ENCODE measurements at places on chromosomes 5 and 9.

GRCh38 chr9:97629156-97629555 lies 4.0 kb downstream of the TSTD2 start:
- no peak for DNase-seq

DNA sequence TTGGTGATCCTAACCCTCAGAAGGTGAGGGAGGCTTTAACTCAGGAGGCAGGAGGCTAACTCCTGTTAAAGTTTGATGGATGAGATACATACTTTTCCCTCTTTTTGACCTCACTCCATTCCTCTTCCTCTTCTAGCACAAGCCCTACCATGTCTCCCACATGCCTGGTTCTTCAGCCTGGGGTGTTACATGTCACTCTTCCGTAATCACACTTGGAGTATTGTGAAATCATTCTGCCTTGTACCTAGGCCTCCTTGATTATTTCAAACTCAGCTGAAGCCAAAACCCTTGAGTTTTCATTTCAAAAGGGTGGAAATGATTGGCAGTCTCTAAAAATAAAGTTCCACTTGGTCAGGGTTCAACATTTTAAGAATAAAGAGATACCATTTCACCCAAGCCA lies 1.8 kb downstream of the PLAC8L1 start:
- DNase-seq, result no peak

- DNase-seq, result no peak
Measured at GRCh38 chr5:109885205-109885604, 195.5 kb downstream of the MAN2A1 start.

DNA sequence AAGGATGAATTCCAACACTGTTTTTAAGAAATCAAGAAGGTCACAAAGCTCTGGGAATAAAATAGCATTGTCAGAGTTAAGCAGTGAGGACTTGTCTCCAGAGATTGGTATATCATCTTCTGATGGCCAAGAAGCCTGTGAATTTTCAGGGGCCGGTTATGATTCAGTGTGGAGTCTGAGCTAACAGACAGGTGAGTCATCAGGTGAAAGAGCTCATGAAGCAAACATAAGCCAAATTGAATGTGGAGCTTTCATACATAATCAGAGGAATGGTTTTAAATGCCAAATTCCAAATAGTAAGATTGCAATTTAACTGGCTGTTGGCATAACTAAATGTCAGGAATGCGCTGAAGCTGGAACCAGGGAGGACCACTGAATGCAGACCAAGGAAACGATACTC lies 494.2 kb downstream of the MTRR start:
- no peak for DNase-seq

GRCh38 chr5:106303911-106304310 lies 1366.8 kb downstream of the EFNA5 start:
- DNase-seq, result no peak

GRCh38 chr9:134052941-134053340 lies 14.9 kb downstream of the BRD3 start:
- no peak for DNase-seq

DNA sequence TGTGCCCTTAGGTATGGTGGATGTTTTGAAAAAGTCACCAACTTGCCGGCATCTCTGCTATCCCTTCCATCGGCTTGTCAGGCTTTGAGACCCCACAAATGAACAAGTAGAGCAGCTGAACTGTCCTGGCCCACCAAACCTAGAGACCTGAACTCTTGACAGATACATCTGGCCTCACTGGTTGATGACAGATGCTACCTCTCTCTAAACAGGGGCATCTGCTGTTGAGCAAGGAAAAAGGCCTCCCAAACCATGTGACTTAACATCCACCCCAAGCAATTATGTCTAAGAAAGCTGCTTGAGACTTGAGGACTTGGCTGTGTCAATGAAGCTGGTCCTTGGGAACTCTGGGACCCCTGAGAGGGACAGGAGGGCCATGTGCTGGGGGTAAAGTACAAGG lies 2.3 kb downstream of the CCNI2 start:
- peak; percentile 53 for DNase-seq

DNA sequence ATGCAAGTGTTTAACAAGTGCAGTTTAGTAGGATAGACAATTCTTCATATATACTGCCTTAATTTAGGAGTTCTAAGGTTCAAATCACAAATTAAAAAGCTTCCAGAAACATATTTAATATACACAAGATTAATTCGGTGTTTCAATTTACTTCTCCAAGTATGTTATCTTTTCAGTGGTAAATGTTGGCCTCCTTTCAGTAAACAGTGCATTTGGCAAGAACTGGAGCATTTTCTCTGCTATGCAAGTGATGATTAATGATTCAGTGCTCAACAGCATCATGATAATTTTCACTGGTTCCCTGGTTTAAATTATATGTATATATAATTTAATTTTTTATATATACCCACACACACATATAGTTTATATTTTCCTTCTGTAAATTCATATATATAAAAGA lies 541.7 kb downstream of the EFNA5 start:
- no peak for DNase-seq

- no peak for DNase-seq
Measured at GRCh38 chr5:170312301-170312595, 14.7 kb upstream of the LCP2 start.

DNA sequence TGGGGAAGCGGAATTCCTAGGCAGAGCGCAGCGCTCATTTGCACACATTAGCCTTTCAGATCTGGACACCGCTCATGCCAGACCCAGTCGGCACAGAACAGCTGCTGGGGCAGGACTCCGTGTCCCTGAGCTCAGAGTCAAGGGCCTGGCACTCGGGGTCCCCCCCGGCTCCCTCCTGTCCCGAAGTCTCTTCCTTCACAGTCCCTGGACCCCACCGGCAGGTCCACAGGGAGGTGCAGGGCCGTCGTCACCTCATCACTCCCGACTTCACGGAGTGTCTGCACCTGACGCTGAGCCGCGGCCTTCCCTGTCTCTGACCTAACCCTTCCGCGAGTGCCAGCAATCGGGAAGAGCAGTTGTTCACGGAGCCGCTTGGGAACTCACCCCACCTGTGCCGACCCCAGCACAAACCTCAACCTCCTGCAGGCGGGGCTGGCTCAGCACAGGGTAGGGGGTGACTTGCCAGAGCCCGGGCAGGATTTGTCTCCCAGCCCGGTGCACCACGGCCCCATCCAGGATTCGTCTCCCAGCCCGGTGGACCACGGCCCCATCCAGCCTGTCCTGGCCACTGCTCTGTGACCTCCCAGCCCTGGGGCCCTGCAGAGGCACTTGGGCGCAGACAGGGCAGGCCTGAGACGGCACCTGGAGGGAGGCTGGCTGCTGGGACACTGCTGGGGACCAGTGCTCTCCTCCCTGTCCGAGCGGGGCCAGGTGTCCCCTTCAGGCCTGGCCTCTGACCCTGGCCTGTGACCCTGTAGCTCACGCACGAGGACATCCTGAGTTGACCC lies 9.9 kb upstream of the SLC9A3 start:
- DNase-seq, result no peak

- peak; percentile 49 for DNase-seq
Measured at GRCh38 chr5:132267166-132267739, 9.8 kb downstream of the PDLIM4 start.

DNA sequence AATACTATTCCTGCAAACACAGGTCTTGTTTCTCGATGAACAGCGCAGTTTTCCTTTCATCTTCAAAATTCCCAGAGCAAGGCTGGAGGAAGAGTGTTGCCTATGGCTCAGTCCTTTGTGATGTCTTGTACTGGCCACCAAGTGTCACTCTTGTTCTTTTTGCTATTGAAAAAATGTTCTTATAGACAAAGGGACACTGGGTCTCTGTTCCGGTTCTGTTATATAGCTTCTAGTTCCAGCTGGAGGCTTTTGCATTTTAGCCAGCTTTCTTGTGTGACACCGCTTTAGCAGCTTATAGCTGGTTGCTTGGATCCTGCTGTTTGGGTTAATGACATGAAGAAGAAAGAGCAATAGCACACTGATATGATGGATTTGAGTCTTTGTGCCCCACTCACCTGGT lies 343.7 kb upstream of the KCNN2 start:
- DNase-seq, result no peak

- DNase-seq, result no peak
Measured at GRCh38 chr5:42026446-42026845, 101.4 kb downstream of the FBXO4 start.

DNA sequence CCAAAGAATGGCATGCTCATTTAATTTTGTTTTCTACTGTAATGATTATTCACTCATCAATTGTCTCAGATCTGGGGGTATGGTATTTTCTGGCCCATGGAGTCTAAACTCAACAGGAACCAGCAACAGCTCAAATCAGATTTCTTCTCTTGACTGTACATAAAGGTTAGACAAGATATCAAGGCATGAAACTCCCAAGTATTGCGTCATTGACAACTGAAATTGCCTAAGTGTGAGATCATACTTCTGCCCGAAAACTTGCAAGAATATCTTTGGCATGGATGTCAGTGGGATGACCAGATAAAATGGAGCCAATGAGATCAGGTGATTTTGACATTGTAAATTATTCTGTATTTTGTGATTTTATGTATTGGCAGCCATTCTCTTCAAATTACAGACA lies 141.7 kb upstream of the STK32A start:
- DNase-seq, result no peak

- no peak for DNase-seq
Measured at GRCh38 chr5:96714450-96714849, 52.3 kb downstream of the CAST start.

Data from activated CD8-positive, alpha-beta memory T cell treated with anti-CD3 and anti-CD28 coated beads for 24 hours (primary cell).